ENCODE measurements at places on chromosomes 3 and 15.

DNA sequence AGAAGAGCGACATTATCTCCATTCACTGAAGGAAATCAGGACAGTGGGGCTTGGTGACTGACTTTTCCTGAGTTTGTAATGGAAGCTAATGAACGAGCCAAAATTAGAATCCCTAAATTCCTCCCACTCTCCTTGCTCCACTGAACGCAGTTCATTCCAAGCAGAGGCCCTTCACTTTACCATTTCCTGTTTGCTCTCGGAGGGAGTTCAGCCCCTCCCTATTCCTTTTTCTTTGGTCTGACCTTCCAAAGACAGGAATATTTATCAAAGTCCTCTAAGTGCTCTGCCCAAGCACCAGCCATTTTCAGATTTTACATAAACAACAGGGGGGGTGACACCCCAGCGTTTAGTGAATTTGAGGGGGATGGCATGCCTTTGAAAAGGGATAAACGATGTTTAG is 24.0 kb upstream of the PTPRG start:
- no peak for DNase-seq

GRCh38 chr3:176873261-176873660 is 324.0 kb downstream of the TBL1XR1 start:
- no peak for DNase-seq

GRCh38 chr3:127151992-127152650 is 40.8 kb upstream of the PRR23E start:
- no peak for DNase-seq

GRCh38 chr3:40169983-40170382 is 139.5 kb upstream of the EIF1B start:
- DNase-seq, result no peak

GRCh38 chr15:32701863-32702262 is 15.9 kb upstream of the GREM1 start:
- no peak for DNase-seq
